ENCODE measurements at places on chromosomes 1 and 21. TPM values are rescaled to one million over a fixed set of nuclear protein-coding genes. Genes with fewer than 3 reads are reported as not detected.

Gene CYP4A22
- not detected for total RNA-seq

Gene PUSL1
- 46.9 TPM for total RNA-seq

Gene PACC1
- 11.5 TPM for total RNA-seq

Gene XCL1
- not detected for total RNA-seq

Gene RPAP2
- 16.3 TPM for total RNA-seq

Data from Panc1 (cell line).